ENCODE measurements at places on chromosomes 4 and X.

DNA sequence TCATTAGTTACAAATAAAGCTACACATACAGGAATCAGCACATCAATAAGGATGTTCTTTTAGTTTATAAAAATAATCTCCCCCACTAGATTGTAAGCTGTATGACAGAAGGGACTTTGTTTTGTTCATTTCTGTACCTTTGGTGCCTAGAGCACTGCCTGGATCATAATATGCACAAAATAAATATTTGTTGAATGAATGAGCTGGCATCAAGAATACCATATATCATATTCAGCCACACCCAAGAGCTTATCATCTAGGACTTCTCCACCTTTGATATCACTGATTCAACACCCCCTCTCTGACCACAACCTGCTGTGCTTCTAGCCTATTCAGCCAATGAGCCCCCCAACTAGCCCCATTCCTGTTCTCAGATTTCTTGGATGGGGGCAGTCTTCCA lies 10.6 kb downstream of the SYTL4 start:
- no peak for DNase-seq

DNA sequence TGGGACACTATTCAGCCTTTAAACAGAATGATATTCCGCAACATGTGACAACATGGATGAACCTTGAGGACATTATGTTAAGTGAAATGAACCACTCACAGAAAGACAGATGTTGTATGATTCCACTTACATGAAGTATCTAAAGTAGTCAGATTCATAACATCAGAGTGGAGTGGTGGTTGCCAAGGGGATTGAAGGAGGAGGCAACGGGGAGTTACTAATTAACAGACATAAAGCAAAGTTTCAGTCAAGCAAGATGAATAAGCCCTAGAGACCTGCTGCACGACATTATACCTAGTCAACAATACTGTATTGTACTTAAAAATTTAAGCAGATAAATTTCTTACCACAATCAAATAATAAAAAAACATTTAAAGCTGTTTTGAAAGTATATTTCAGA lies 105.0 kb upstream of the NR0B1 start:
- DNase-seq = no peak

GRCh38 chr4:146256328-146256727 lies 42.0 kb downstream of the REELD1 start:
- DNase-seq = no peak

DNA sequence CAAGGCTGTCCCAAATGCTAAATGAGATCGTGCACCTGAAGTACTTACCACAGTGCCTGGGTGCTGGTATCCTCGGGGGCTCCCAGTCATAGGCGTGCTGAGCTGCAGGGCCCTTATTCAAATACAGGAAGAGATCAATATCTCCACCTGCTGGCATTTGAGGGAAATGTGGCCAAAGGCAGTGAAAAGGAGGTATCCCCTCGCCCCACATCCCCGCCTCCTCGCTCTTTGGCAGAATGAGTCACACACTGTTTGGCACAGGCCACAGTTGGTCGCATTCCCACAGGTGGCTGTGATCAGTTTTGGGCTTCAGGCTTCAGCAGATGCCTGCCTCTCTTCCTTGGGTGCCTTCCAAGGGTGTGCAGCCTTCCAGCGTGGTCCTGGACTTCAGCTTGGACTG lies 28.4 kb downstream of the ZNF185 start:
- peak; percentile 57 for DNase-seq

DNA sequence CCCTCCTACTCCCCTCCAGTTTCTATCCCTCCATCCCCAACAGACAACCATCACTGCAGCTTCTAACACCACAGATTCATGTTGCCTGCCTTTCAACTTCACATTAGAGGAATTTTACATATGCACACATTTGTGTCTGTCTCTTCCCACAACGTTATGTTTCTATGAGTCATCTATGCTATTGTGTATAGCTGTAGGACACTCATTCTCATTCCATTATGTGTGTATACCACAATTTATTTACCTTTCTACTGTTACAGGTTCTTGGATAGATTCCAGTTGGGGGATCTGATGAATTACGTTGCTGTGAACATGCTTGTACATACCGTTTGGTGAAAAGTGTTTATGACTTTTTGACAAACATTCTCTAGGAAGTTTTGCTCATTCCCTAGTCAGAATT lies 58.8 kb upstream of the TRPC3 start:
- DNase-seq = no peak

- no peak for DNase-seq
Measured at GRCh38 chrX:8729811-8730210, 2.1 kb downstream of the ANOS1 start.

DNA sequence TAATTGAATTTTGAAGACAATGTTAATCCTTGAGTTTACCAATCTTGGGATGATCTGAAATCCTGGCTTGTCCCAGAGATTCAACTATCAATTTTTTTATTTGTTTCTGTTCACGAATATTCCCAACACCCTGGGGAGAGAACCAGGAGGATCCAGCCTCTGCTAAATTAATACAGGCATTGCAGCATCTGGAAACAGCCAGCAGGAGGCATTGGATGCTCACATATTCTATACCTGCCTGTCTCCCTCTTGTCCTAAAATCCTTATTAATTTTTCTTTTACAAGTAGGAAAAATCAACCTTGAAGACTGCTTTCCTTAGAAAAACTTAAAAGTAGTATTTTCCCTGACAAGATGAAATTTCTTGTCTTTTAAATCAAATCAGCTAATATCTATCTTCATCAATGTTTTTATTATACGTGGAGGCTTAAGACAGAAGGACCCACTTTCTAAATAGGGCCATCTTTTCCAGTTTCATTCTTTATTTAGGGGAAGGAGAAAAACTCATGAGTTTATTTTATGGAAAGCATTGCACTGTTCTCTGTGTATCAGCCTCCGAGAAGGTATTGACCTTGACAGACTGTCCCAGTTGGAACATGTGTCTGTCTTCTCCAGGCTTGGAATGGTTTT lies 102.4 kb downstream of the CLNK start:
- no peak for DNase-seq

- no peak for DNase-seq
Measured at GRCh38 chr4:43843501-43843900, 605.1 kb downstream of the KCTD8 start.

DNA sequence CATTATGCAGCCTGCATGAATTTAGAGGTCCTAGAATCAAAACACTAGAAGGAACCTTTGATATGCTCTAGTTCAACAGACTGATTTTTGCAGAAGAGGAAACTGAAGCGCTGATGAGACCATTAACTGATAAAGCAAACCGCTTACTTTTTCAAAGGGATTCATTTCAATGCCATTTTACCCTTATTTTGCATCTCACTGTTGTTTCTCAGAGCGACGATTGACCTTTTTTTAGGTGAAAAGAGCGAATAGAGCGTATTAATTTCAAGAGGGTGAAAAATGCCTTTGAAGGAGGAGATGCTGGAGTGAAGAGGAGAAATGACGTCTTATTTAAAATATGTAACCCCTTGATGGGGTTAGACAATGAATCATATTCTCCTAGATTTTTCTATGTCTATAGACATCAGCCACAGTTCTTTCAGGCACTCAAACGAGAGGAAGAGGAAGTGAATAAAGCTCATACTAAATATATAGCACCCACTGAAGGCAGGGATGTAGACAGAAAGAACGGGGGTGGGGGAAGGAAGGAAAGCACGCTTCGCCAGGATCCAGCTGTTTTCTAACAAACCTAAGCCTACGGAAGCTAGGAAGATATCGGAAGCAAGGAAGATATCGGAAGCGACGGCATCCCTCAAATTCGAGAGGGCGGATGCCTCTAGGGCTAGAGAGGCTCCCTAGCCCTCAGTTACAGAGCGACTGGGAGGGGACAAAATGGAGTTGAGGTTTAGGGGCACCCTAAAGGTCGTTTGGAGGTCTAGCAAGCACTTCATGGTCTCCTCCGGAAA lies 848 bp downstream of the ACSL4 start:
- DNase-seq = peak; percentile 10

- DNase-seq = no peak
Measured at GRCh38 chr4:106058921-106059320, 163.7 kb downstream of the NPNT start.

DNA sequence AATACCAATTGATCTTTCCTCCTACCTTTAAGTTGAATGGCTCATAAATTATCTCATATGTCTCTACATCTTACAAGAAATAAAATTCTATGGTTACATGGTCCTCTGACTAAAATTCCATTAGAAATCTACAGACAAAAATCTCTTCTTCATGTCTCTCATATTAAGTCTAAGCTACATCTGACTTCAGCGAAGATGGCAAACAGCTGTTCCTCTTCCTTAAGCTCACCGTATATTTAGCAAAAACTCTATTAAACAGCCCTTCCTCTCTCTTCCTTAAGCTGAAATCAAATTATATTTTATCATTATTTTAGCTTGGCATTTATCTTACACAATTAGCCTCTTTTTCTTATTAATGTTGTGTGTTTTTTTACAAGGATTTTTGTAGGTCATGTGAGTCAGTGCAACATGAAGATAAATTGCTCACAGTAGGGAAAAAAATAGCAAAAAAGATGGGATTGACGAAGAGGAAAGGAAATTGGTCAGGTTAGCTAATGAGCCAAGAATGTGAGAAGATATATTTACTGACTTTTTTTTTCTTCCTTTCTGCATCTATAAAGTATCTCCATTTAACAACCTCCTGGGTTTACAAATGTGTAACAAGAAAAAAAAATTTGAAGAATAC lies 2412.8 kb downstream of the ARAP2 start:
- no peak for DNase-seq

DNA sequence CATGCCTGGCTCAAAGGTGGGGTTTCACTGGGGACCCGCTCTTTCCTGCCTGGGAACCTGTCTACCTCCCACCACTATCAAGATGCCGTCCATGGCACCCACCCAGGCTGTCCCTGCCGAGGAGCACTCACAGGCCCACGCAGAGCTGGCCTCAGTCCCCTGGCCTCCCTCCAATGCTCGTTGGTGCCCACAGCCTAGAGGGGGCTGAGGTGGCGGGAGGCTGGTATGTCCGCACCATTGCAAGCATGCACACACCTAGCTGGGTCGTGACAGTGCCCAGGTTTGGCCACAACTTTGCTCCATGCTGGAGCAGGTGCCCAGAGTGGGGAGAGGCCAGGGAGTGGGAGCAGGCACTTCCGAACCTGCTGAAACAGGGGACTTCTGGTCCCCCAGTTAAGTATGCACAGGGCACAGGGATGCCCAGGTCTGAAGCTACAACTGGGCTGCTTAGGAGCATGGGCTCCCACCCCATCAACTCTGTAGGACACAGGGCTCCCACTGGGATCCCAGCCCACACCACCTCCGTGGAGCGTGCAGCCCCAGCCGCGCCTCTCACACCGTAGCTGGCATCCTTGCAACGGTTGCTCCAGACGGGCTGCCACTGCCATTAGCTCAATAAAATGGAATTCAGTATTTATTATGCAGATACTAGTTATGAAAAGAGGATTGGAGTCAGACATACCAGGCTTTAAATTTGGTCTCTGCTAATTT lies 1376.1 kb upstream of the TENM3 start:
- DNase-seq = no peak

GRCh38 chr4:184668096-184668495 lies 18.6 kb downstream of the PRIMPOL start:
- no peak for DNase-seq

DNA sequence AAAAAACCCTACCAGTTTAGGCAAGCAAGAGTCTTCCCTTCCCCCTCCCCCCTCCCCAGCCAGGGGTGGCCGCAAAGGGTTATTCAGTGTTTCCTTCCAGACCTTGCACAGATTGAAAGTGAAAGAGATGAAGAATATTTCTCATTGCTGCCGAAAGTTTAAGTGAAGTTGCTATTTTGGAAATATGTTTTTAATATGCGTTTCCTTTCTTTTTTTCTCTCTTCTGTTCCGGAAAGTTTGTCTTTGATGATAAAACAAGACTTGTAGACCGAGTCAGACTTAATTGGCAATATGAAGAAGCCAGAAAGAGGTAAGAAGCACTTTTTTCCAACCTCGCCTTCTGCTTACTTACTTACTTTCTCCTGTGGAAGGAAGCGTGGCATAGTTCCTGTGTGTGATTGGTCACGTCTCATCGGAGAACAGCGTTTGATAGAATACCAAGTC lies 58.5 kb upstream of the CLCN4 start:
- DNase-seq = peak; percentile 73

- DNase-seq = no peak
Measured at GRCh38 chrX:44035571-44035970, 62.4 kb upstream of the NDP start.

DNA sequence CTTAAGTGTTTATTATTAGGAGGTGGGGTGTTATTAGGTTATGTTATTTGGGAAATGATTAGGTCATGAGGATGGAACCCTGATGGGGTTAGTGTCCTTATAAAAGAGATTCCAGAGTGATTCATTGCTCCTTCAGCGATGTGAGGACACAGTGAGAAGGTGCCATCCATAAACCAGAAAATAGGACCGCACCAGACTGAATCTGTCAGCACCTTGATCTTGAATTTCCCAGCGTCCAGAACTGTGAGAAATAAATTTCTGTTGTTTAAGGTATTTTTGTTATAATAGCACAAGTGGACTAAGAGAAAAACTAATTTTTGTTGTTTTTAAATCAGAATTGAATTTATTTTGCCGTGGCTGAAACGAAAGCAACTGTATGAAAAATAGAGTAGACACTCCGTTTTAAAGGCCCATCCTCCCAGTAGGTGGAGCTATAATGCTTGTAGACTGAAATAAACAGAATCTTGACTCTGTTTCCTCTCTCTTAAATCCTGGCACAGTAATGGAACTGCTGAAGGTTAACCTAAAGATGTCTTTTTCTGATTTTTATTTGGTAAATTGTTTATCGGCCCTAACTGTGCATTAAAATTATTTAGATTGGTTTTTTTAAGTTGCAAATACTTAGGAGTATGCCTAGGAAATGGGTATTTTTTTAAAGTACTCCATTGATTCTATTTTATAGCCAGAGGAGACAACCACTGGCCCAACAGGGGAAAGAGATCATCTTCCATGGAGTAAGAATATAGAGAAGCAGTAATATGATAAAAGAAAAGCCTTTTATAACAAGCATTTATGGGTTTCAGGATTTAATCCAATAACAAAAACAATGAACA lies 133.2 kb upstream of the ADAMTS3 start:
- no peak for DNase-seq

DNA sequence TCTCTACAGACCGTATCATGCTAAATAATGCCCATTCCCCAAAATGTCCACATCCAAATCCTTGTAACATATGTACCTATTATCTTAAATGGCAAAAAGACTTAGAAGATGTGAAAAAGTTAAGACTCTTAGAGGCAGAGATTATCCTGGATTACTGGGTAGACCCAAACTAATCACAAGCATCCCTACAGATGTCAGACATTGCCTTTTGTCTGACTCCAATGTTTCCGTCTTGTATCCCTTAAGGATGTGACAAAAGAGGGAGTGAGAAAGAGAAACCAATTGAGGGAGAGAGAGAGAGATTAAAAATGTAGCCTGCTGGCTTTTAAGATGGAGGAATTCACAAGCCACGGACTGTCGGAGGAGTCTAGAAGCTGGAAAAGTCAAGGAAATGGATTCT lies 401.9 kb upstream of the FSTL5 start:
- DNase-seq = no peak
